GM18507 (cell line): ENCODE measurements at places on chromosomes 12 and 14.

- DNase-seq = no peak
These were observed 410.3 kb downstream of the SLC6A15 start for GRCh38 chr12:84502180-84502860.

DNA sequence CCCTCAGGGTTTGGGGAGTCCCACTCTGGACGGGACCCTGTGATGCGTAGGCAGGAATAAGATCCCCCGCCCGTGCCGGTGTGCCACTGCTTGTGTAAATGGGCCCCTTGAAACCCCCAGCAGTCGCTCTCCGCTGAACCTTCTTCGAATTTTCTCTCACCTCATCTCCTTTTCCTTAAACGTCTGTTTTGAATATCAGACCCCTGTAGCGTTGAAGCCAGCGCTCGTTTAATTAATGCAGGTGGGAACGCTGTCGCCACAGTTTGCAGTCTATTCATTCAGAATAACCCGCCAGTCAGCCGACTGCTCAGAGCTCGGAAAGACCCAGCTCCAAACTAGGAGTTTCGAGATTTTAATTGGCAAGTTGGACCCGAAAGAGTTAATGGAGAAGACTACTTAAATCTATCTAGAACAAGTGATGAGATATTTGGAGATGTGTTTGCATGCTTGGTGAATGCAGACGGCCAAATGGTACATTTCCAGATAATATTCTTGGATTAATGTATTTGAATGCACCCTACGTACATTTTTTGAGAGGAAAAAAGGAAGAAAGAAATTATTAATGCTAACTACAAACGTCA is 739 bp upstream of the PPP2R5E start:
- no peak for DNase-seq

DNA sequence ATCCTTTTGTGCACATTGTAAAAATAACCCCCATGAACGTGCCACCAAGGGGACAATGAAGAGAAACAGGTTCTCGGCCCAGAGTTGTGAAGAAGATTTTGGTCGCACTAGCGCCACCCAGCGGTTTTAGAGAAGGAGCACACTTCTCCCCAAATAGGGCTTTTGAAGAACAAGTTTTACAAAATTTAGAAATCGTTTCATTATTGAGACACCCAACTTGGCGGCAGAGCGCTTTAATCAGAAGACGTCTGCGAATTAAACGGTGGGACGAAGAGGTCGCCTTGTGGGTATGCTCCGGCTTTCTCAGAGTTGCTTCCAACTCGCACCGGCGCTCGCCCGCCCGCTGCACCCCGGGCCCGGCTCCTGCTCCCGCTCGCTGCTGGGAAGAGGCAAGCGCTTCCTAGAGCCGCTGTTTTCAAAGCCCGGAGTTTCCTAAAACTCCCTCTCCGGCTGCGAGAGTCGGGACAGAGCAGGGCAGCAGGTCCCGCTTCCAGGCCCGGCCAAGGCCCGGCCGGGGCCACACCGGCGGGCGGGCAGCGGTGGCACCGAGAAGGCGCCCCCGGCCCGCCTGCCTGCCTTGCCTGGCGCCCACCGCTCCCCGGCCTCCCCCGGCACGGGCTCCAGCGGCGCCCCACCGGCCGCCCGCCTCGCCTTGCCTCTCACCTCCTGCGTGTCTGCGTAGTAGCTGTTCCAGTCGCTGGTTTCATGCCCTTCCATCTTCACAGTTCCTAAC is 645 bp downstream of the FOXA1 start:
- DNase-seq = no peak

DNA sequence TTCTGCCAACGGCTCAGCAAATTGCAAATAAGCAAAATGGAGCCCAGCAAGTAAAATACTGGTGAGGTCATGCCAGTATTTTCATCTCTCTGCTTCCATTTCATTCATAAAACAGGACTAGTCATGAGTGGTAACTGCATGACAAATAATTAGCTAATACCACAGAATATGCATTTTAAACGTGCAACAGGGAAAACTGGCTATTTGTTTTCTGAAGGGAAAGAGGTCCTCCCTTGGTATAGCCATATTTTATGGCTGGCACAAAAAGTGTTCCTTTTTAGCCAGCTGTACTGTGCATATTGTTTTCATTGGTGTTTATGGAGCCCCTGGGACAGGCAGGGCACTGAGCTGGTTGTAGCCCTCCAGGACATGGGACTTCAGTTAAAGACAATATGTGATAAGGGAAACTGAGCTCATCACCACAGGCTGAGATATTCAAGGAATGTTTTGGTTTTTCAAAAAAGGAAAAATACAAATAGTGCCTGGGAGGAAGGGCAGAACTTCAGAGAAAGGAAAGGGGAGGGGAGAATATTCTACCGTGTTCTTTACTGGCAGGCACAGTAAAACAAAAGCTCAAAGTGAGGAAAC is 26.1 kb upstream of the FOXN3 start:
- DNase-seq = no peak

DNA sequence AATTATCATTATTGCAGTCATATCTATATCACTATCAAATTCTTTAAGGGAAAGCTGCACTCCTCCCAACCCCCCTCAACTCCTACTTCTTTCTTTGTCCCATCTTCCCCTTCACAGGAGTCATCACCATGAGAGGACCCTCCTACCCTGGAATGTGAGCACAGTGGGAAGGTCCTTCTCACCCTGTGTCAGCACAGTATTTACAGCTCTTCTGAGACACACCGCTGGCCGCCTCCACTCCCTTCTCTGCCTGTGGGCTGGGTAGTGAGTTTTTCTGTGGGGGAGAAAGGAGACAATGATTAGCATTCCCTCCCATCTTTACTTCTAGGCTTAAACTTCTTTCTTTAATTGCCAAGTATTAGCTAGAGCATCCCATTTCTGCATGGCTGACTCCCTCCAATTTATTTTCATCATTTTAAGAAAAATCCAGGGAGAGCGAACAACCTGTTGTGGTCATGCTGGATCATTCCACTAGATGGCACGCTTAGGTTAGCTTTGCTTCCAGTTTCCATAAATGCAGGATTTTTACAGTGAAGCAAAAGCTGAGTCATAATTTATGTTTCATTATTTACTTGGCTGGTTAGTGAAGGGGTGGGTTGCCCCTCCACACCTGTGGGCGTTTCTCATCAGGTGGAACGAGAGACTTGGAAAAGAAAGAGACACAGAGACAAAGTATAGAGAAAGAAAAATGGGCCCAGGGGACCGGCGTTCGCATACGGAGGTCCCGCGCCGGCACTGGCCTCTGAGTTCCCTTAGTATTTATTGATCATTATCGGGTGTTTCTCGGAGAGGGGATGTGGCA is 188.5 kb downstream of the ALX1 start:
- peak; percentile 18 for DNase-seq

GRCh38 chr12:34347367-34347766 is 325.1 kb downstream of the ALG10 start:
- no peak for DNase-seq

DNA sequence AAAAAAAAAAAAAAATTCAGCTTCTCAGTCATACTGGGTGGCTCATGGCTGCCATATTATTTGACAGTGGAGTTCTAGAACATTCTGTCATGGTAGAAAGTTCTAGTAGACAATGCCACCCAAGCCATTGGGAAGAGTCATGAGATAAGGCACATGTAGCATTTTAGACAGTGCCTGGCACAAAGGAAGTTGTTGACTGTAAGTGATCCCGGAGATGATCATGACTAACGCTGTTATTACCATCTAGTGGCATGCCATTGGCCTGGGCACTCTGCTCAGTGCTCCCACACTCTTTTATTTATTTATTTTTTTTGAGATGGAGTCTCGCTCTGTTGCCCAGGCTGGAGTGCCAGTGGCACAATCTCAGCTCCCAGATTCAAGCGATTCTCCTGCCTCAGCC is 80.4 kb downstream of the FOXN4 start:
- DNase-seq = no peak
